ENCODE measurements at places on chromosomes 12 and 14.

DNA sequence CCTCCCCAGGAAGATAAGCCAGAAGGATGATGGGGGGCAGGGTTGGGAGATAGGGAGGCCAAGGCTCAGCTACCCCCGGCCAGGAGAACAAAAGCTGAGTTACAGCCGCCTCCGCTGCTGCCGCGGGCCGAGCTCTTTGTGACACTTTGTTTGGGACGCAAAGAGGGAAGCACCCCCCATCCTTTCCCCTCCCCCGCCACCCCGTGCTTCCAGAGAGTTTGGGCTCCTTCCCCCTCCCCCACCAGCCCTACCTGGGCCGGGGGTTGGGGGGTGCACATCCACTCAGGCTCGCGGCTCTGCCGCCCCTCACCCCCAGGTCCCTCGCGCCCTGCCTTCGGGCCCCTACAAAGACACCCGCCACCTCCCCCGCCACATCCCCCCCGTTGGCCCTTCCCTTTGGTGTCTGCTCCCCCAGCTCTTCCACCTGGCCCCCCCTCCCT is 799 bp downstream of the ZNF219 start:
- no peak for DNase-seq

GRCh38 chr12:41924111-41924510 is 220.6 kb downstream of the GXYLT1 start:
- DNase-seq = no peak

- no peak for DNase-seq
Observed at GRCh38 chr12:123526542-123527080, 6.9 kb downstream of the RILPL1 start.

DNA sequence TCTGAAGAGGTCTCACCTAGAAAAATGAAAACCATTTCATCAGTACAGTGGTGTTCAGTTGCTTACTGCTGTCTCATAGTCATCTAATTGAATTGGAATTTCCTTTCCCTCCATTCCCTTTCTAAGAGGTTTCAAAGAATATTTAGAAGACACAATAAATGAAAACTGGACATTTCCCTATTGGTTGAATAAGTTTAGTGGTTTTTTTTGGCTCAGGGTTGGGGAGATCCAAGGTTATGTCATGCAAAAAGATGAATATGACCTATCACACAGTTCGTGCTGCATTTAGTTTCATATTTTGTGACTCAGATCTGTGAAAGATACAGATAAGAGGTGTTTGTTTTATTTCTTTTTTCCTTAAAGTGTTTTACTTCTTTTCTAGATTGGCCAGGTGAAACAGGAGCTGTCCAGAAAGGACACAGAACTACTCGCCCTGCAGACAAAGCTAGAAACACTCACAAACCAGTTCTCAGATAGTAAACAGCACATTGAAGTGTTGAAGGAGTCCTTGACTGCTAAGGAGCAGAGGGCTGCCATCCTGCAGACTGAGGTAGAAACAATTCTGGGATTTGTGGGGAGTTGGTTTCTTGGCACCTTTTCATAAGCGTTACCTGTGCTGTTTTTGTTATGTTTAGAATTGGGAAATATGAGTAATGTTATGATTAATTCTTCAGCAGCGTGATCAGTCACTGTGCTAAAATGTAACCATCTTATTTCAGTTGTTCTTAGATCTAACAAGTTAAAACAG is 124.6 kb downstream of the ERC1 start:
- no peak for DNase-seq

DNA sequence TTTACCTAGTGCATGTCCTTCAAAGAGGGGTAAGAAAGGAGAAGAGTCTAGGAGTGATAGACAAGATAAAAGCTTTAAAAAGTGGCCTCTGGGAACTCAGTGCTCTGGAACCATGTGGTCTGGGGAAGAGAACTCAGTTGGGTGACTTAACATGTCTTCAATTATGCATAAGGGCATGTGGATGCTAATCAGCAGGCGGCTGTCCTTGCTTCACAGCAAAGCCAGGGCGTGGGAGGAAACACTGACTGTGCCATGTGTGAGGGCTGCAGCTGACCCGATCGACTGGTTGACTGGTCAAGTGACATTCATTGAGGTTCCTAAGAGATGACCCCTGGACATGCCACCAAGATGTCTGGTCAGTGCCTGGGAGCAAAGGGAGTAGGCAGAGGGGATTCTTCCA is 1053.8 kb downstream of the BCL11B start:
- DNase-seq = no peak
